NCI-H1048 (cell line): ENCODE measurements at places on chromosomes 6 and 20.

DNA sequence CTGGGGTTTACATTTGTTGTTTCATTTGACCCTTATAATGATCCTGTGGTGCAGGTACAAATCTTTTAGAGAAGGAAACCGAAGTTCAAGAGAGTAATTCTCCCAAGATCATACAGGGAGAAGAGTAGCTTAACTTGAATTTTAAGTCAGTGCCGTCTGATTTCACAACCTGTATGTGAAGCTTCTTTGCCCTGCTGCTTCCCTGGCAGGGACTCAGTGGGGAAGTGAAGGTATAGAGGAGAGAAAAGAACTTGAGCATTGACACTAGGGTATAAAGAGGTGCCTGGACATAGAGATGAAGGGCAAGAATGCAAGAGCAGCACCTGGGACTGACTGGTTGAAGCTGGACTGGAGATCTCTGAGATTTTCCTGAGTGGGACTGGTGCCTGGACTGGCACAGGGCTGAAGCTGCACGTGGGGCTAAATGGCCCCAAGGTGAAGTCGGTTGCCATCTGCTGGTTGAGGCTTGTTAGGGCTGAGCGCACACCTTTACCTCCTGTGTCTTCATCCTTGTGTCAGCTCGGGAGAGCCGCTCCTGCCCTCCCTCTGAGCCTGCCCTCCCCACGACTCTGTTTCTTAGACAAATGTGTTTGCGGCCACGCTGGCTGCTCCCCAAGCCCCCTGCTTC, 41.8 kb downstream of the FARS2 start:
- DNase-seq: no peak

DNA sequence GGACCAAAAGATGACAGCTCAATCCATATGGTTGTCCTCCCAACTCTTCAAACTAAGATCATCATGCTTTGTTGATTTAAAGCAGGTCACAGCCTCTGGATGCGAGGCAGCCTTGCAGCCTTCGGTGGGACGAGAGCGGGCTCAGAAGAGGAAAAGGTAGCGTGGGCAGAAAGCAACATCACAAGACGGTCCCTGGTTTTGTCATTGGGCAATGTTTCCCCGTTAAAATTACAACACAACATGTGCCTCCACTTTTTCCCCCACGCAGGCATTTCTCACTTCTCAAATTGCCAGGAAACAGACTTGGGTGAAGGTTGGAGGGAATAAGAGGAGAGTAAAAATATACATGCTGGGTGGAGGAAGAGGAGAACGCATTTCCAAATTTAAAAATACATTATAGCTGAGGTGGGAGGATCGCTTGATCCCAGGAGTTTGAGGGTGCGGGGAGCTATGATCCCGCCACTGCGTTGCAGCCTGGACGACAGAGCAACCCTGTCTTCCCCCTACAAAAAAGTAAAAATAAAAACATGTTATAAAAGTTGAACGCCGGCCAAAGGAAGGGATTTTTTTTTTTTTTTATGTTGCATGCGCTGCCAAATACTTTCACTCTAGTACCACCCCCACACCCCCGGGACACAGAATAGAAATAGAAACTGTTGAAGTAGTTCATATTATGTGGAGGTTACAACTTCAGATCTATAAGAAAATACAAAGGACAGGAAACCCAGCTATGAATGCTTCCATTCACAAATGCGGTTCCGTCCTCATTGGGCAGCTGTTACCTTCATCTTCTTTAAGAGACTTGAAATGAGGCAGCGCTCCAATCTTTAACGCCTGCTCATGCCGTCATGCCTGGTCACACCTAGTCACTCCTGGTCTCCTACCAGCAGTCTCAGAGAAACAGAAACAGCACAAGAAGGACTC, 13.9 kb upstream of the NAA20 start:
- DNase-seq: no peak

GRCh38 chr6:4010048-4010447, 68.9 kb downstream of the FAM217A start:
- DNase-seq: no peak

- no peak for DNase-seq
These were observed 237.7 kb downstream of the PRL start for GRCh38 chr6:22059126-22059525.

DNA sequence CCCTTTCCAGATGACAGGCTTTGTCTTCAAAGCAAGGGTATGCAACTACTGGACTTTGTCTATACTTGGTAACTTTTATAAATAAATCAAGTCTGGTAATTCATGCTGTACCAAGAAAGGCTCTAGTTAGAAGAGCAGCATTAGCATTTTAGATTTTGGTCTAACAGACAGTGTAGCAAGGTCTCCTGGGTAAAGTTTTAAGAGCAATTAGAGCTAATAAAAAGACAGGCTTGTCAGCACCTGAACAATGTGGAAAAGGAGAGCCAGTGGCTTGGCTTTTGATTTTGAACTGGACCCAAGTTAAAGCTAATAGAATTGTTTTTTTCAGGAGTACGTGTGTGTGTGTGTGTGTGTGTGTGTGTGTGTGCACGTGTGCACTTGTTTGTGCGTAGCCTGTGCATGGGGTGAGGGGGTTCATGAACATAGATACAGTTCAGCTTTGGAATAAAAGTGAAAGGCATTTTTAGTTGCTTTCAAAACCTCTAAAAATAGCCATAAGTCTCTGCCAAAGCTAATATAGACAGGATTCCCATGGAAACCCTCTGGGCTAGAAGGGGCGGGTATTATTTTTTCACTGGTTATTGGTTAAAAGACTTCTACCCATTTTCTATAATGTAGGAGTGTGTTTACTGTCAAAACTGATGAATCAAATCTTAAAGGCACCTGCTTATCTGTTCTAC, 138.4 kb downstream of the KCNQ5 start:
- DNase-seq: no peak

GRCh38 chr20:62646851-62647520, 4.7 kb downstream of the SLCO4A1 start:
- no peak for DNase-seq

DNA sequence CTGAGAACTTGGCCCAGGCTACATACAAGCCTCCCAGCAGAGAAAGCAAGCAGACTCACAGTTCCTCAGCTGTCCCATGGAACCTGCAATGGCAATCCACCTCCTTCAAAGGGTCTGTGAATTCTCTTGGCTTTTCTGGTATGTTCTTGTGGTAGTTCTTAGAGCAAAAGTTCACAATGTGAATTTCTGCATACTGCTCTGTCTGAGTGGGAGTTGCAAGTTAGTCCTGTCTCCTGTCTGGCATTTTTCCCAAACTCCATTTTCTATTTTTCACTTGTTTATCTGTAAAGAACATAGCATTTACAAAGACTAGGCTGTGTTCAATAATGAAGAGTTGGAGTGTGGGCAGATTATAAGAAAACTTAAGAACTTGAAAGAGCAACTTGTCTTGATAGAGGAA, 269.9 kb downstream of the BCKDHB start:
- DNase-seq: no peak

- no peak for DNase-seq
These were observed 61.9 kb upstream of the KCNG1 start for GRCh38 chr20:51084593-51085377.

GRCh38 chr6:25952535-25952934, 10.1 kb upstream of the TRIM38 start:
- DNase-seq: no peak

DNA sequence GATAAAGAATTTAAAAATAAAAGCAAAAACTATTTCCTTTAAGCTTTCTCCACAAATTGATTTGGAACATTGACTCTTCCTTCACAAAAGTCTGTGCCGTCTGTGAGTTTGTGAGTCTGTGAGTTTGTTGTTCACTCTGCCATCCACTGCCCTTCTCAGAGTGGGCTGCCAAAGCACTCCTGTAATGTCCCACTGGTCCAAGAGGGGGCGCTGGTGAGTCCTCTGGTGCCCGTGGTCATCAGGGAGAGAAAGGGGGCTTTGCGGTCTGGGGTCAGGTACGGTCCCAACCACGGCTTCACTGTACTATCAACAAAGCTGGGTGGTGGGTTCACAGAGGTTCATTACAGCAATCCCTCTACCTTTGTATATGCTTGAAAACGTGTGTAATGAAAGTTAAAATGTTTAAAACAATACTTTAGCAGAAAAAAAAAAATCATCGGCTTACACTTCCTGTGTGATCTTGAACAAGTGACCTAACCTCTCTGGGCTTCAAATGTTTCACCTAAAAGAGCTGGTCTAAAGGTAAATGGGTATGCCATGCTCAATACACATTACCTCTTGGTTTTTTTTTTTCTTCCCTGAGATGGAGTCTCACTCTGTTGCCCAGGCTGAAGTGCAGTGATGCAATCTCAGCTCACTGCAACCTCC, 5.6 kb upstream of the ANKRD60 start:
- DNase-seq: no peak

DNA sequence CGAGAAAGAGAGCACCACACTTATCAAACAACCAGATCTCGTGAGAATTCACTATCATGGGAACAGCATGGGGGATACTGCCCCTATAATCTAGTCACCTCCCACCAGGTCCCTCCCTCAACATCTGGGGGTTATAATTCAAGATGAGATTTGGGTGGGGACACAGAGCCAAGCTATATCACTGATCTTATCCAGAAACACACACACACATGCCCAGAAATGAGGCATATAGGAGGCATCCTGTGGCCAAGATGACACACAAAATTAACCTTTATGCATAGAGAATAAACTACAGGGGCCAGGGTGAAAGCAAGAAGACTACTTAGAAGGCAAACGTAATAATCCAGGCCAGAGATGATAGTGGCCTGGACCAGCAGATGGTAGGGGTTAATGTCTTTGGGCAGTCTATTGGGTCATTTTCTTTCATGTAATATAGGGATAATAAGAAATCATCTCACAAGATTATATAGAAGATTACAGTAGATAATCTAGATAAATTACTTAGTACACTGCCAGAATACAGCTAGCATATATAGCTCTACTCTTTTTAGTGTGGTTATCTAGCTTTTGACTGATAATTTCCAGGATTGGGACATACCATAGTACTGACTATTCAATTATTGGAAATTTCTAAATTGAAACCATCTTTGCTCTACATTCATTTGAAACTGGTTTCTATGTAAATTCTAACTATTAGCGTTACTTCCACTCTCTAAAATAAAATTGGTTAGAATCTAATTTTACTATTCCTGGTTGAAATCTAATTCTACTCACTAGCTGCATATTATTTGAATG, 20.0 kb downstream of the RNF144B start:
- no peak for DNase-seq

DNA sequence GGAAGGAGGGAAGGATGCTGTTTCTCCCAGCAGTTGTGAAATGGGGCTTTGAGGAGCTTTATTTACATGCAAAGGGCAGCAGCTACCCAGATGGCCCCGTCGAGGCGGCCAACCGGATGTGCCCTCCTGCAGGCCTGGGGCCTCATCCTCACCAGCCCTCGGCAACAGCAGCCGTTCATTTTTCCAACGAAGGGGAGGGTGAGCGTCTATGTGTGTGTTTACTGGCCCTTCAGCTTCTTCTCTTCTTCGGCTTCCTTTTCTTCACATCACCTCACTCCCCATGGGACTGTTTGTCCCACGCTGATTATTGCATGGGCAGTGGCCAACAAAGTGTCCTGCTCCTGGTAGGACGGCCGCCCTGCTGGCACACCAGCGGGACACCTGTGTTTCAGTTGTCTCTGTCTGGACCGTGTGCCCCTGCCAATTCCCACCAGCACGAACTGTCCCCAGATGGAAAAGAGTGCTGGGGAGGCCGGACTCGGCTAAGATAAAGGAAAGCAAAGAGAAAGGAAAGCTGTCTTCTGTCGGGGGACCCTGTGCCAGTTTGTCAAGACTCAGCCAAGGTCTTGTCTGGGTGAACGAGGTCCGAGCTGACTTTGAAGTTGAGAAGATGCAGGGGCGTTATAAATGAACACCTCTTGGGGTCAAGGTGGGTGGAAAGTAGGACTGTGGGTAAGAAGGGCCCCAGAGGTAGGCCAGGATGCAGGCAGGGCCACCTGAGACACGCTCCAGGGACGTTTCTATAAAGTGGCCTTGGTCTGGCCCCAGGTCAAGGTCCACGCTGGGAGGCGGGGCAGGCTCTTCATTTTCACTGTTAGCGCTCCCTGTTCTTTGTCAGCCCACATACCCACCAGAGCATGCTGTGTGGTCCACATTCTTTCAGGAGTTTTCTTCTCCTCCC, 57.0 kb downstream of the FAM50B start:
- no peak for DNase-seq

DNA sequence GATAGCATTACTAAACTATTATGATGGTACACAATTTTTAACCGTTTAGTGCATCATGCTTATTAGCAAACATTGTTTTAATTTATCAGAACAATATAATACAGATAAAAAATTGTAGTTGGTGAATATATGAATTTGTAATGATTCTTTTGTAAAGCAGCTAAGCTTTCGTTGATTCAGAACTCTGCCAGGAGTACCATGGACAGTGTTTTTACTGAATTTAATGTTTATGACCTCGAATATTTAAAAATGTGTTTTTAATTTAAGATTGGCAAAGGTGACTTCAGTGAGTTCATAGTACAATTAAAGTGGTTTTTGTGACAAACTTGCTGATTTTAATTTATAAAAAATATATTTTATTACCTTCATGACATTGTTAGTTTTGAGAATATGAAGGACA, 10.0 kb downstream of the AFDN start:
- no peak for DNase-seq

DNA sequence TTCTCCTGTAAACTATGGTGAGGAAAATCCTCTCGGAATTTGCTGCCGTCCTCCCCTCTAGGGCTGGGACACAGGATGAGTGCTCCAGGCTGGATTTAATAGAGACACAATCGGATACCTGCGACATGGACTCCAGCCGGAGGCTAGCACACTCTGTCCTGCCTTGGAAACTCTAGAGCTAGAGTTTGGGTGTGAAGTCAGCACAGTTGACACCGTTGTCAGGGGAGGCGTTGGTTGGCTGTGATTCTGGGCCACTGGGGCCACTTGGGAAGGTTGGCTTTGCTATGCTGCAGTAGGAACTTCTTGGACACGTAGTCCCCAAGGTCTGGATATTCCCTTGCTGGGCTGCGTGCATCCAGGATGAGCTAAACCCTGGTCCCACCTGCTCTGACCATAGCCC, 169.4 kb downstream of the NRN1 start:
- no peak for DNase-seq

GRCh38 chr6:72286911-72287311, 335.0 kb upstream of the KCNQ5 start:
- DNase-seq: no peak

DNA sequence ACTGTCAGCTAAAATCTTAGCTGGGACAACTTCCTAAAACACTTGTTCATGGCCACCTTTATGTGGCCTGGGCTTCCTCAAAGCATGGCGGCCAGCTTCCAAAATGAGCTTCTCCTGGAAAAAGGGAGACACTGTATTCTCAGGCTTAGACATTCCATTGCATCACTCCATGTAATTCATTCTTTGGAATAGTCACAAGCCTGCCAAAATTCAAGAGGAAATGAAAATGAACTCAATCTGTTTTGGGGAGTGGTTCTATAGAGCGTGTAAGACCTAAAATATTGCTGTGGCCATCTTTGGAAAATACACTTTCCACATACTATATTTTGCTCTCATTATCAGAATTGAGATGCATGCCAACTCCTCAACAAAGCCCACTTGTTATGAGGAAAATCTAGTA, 687.0 kb downstream of the KIF16B start:
- no peak for DNase-seq

GRCh38 chr6:113809826-113810225, 47.3 kb upstream of the MARCKS start:
- no peak for DNase-seq

- DNase-seq: no peak
These were observed 50.0 kb downstream of the SASH1 start for GRCh38 chr6:148392671-148393070.

- no peak for DNase-seq
These were observed 43.0 kb downstream of the HDDC2 start for GRCh38 chr6:125258651-125259353.

GRCh38 chr6:38646166-38646878, 6.6 kb upstream of the BTBD9 start:
- no peak for DNase-seq
